Putamen (tissue), 1 donor: ENCODE measurements at places on chromosomes 11 and 22.
A peak's percentile ranks its signal among the peaks of the same experiment; 100 is the strongest.

DNA sequence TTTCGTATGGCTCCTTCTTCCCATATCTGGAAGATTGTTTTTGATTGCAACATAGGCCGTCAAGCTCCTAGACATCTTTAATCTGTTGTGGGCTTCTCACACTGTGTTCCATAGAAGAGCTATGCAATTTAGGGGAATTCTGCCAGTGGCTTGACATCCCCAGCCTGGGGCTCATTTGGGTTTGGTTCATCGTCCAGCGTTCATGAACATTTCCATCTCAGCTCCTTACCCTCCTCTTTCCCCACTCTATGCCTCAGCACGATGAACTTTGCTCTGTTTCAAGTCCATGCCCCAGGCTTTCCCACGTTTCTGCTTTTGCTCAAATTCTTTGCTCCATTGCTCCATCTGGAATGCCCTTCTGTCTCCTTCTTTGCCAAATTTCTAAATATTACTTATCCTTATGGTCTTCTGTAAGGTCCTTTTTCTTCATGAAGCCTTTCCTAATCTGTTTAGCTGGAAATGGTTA is 26.1 kb upstream of the CLMP start:
- no peak for DNase-seq

DNA sequence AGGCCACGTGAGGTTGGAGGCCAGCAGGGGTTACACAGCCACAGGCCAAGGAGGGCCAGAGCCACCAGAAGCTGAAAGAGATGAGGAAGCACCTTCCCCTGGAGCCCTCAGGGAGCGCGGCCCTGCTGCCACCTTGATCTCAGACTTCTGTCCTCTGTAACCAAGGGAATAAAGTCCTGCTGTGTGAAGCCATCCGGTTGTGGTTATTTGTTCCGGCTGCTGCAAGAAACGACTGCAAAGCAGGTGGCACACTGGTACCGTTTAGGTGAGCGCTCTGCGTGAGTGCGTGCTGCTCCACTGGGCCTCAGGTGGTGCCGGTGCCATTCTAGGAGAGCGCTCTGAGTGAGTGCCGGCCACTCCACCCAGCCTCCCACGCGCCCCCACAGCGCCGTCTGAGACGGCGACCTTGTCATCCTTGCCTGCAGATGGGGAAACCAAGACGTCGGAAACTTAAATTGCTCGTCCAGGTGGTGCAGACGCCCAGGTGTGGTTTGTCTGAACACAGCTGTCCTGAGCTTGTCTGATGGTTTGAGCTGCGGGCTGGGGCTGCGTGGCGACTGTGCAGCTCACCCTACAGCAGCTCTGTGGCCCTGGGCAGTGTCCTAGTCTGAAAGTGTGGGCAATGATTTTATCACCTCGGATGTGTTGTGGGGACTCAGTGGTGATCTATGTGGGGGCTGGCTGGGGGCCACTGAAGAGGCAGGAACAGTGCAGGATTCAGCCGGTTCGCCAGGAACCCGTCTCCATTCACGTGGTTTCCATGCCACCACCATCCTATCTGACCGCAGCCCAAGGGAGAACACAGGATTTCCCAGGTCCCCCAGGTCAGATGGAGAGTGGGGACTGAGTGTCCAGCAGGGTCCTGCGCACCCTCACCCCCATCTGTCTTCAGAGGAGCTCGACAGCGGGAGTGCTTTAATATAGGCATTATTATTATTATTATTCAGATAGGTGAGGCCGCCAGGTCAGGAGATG is 4.6 kb upstream of the MRGPRG start:
- no peak for DNase-seq

- DNase-seq: no peak
These were observed 55.9 kb downstream of the LRRC32 start for GRCh38 chr11:76614471-76615179.

GRCh38 chr11:110856996-110857812 is 145.0 kb upstream of the ARHGAP20 start:
- DNase-seq: no peak

- DNase-seq: peak; percentile 90
These were observed 828 bp upstream of the RAB1B start for GRCh38 chr11:66267379-66268243.

DNA sequence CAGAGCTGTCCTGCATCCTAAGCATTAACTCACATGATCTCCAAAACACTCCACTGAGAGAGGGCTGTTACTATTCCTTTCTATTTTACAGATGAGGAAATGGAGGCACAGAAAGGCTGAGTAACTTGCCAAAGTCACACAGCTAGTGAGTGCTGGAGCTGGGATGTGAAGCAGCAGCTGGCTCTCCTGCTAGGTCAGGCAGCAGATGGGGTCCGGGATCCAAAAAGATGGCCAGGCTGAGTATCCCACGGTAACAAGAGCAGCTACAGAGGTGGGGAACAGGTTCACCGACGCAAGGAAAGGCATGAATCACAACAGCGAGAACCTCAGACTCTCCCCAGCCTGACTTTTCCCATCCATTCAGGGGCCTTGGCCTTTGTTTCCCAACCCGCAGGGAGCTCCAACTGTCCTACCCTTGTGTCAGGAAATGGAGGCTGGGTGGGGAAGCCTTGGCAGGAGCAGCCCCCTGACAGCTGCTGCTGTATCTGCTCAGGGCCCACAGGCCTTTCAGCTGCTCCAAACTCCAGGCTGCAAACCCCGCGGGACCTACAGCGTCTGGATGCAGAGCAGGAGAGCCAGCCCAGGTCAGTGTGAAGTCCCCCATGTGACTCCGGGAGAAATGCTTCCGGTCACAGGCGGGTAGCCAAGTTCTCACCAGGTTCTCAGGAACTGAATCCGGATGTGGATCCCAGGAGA is 29.5 kb downstream of the DKK3 start:
- no peak for DNase-seq

DNA sequence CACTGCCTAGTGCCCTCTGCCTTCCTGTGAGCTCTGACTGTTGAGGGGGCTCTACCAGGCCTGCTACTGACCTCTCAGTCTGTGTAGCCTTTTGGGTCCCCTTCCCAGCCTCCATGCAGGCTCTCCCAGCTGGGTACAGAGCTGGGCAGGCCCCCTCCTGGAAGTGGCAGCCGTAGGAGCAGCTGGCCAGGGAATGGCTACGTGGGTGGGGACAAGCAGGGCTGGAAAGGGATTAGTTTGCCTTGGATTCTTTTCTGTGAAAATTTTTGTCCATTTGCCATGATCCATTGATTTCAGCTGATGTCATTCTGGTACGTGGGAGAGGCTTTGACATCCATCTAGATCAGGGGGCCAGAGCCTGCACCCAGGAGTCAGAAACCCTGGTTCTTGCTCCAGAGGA is 23.9 kb upstream of the NECTIN1 start:
- no peak for DNase-seq

GRCh38 chr11:21710809-21711208 is 482.1 kb upstream of the ANO5 start:
- no peak for DNase-seq

- DNase-seq: no peak
These were observed 268.8 kb downstream of the DDX10 start for GRCh38 chr11:108933630-108934029.

DNA sequence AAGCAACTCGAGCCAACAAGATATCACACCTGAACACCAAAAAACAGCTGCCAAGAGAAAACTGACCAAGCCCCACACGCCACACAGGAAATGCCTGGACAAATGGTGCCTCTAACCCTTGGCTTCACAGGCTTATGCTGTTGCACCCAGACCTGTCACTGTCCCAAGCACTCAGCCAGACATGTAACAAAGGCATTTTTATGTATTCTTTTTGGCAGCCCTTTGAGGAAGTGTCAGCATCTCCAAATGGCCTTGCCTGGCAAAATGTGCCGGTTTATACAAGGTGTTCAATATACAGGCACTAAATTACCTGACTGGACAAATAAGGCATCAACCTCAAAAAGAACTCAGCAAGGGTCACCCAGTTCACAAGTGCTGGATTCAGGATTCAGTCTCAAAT is 6.1 kb downstream of the HDHD5 start:
- no peak for DNase-seq
